ENCODE measurements at places on chromosomes 3 and 15.

DNA sequence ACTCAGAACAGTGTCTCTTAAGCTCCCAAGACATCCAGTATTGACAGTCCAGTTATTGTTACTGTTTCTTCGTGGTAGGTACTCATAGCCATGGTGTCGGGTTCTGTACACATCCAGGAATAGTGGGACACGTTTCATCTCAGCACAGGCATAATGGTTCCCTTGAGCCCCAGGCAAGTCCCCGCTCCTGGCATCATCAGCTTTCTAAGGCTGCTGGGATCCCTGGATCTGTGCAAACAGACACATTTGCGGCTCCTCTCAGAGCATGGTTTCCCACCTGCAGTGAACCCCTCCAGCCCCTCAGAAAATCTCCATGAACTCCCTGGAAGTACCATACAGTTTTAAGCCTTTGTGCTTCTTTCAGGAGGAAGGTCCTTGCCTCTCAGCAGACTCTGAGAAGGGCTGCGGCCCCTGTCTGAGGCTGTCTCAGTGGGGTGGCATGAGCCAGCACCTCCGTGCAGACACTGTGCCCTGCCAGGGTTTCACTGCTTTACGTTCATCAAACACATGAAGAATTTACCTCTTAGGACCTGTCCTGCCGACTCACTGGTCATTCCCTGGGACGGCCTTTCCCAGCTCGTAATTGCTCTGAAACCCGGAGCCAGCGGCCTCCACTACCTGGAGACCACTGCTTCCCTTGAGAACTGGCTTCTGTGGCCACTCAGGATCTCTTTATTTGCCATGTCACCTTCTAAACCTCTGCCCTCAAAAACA, 124.9 kb downstream of the LRRK1 start:
- DNase-seq: no peak

GRCh38 chr15:67018026-67018425, 47.4 kb upstream of the SMAD3 start:
- no peak for DNase-seq

- no peak for DNase-seq
Observed at GRCh38 chr3:63807961-63808565, 11.0 kb upstream of the C3orf49 start.

DNA sequence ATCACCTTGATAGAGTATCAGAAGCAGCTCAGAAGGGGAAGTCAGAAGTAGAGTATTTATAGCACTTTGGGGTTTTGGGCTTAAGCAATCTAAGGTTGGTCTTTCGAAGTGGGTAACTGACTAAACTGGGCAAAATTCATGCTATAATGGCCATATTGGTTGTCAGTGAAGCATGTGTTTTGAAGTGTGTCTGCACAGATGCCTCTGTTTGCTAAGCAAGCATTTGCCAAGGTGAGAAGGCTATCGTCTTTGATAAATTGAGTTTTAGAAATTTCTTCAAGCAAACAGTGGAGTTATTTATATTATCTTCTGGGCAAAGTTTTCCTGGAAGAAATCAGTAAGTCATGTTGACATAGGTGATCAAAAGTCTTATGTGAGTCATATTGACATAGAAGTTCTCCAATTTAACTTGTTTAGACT, 412.8 kb upstream of the TGFBR2 start:
- no peak for DNase-seq

GRCh38 chr3:30426293-30426993, 180.0 kb upstream of the TGFBR2 start:
- no peak for DNase-seq

DNA sequence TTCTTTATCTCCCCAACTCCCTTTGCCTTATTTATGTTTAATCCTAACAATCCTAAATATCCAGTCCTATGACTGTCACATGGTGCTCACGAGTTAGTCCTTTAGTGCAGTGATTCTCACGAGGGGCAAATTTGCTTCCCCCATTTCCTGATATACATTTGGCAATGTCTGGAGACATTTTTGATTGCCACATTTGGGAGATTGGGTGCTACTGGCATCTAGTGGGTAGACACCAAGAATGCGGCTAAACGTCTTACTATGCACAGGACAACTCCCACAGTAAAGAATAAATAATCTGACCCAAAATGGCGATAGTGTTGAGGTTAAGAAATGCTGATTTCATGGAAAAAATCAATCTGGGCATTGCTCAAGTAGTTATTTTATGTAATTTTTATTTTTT, 466.5 kb downstream of the ROBO2 start:
- DNase-seq: no peak
